ENCODE measurements at places on chromosomes 1 and 21.

GRCh38 chr1:53345996-53346813 lies 18.3 kb upstream of the LRP8 start:
- H3K36me3 ChIP-seq = no peaks in the 10 kb centered on the region
- H3K4me3 ChIP-seq = no peak overlapping the region
- no peaks in the 10 kb centered on the region for H3K27me3 ChIP-seq
- peaks cover 9% of the 10 kb centered on the region for H3K4me1 ChIP-seq
- H3K27ac ChIP-seq = no peak overlapping the region

- H3K27me3 ChIP-seq = no peaks in the 10 kb centered on the region
- H3K4me3 ChIP-seq = no peak overlapping the region
- H3K4me1 ChIP-seq = no peaks in the 10 kb centered on the region
Observed at GRCh38 chr1:80048716-80049115, 1042.2 kb upstream of the ADGRL4 start.

DNA sequence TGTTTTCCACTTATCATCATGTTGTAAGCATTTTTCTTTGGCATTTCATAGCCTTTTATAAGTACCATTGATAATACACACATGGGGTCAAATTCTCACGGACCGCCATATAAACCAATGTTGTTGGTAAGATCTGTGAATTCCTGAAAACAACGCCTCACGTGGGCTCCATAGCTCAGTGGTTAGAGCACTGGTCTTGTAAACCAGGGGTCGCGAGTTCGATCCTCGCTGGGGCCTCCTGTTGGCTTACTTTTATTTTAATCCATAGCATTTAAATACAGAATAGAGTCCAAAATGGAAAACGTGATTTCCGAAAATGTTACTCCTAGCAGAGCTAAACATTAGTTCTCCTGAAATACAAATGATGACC lies 83.1 kb downstream of the HHIPL2 start:
- H3K27ac ChIP-seq = no peak overlapping the region
- peak overlapping the region; percentile 78 for H3K4me3 ChIP-seq

- no peak overlapping the region for H3K27ac ChIP-seq
- peaks cover 26% of the 10 kb centered on the region for H3K4me1 ChIP-seq
- peaks cover 23% of the 10 kb centered on the region for H3K36me3 ChIP-seq
- H3K27me3 ChIP-seq = peaks cover 14% of the 10 kb centered on the region
- no peak for DNase-seq
Observed at GRCh38 chr1:33346927-33347649, 26.2 kb upstream of the A3GALT2 start.

DNA sequence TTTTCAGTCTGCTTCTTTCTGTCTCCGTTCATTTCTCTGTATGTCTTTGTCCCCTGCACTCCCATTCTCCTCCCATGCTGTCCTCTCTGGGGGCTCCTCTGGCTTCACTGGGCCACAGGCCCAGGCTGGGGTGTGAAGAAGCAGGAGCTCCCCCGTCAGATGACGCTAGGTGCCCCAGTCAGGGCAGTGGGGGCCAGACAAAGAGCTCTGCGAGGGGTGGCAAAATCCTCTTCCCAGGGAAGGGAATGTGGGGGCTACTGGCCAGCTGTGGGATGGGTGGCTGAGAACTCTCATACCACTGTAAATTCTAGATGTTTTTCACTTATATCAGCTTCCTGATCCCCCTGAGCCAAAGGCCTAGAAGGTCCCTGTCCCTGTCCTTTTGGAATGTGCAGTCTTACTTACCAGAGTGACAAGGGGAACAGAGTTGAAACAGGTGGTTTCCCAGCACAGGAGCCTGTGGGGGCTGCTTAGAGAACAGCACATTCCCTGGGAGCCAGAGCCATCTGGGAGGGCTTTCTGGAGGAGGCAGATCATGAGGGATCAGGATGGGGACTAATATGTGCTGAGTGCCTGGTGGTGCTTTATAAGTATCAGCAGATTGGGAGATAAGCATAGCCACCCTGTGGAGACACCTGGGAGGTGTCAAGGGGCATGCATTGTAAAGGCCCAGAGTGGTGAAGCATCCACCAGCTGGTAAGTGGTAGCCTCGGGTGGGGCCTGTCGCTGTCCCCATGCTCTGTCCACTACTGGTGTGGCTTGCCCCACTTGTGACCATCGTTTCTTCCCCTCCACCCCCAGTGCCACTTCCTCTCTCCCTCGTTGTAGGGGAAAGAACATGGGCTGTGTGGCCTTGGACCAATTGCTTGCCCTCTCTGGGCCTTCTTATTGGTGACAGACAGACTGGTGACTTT lies 10.1 kb upstream of the PADI1 start:
- H3K4me1 ChIP-seq = peaks cover 5% of the 10 kb centered on the region
- no peak overlapping the region for H3K4me3 ChIP-seq
- no peaks in the 10 kb centered on the region for H3K36me3 ChIP-seq
- H3K27me3 ChIP-seq = no peaks in the 10 kb centered on the region
- DNase-seq = peak; percentile 53
- no peak overlapping the region for H3K27ac ChIP-seq

GRCh38 chr1:17135530-17135929 lies 16.3 kb upstream of the PADI2 start:
- no peaks in the 10 kb centered on the region for H3K27me3 ChIP-seq
- H3K4me1 ChIP-seq = no peaks in the 10 kb centered on the region
- no peaks in the 10 kb centered on the region for H3K36me3 ChIP-seq
- DNase-seq = no peak
- no peak overlapping the region for H3K4me3 ChIP-seq

- H3K27me3 ChIP-seq = no peaks in the 10 kb centered on the region
- no peaks in the 10 kb centered on the region for H3K36me3 ChIP-seq
- no peak overlapping the region for H3K4me3 ChIP-seq
- no peaks in the 10 kb centered on the region for H3K4me1 ChIP-seq
- no peak overlapping the region for H3K27ac ChIP-seq
- DNase-seq = no peak
Observed at GRCh38 chr1:17162941-17163340, 42.0 kb upstream of the PADI1 start.

DNA sequence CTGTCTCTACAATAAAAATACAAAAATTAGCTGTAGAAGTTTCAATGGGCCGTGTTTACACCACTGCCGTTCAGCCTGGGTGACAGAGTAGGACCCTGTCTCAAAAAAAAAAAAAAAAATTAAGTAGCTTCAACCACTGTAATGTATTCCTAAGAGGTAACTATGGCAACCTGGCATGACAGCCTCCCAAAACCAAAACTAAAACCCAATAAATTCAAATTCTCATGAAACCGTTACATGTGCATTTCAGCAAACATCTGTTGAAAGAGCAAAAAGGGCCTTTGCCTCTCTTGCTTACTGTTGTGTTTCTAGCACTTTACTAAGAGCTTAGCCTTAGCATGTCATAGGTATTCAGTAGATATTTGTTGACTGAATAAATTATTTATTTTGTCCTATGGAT lies 33.5 kb downstream of the ODR4 start:
- no peaks in the 10 kb centered on the region for H3K27me3 ChIP-seq
- H3K27ac ChIP-seq = no peak overlapping the region
- H3K36me3 ChIP-seq = peaks cover 74% of the 10 kb centered on the region
- no peaks in the 10 kb centered on the region for H3K4me1 ChIP-seq

DNA sequence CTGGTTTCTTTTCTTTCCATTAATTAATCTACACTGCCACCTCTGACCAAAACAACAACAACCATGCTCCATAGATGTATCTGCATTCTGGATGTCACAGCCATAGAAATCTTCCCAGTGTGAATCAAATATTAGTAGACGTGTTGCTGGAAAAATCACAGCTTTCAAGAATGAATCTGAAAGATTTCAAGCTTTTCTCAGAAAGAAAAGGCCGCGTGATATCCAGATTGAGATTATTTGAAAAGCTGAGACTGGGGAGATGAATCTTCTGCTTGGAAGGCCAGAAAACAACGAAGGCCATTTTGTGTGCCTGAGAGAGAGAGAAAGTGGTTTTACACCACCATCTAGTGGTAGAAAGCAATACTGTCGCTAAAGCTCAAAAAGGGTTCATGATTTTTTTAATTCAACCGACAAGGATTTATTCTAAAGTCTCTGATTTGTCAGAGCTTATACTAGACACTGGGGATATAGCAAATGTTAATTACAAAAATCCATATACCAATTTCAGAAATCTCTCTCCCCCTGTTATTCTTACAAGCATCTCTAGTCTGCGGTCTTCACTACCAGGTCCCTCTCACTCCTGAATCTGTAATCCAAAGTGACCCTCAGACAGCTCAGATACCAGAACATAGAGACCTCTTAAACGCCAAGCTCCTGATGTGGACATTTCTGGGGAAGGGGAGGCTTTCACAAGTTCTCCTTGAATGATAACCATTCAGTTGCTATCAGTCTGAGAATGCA lies 87.5 kb upstream of the SGIP1 start:
- H3K4me3 ChIP-seq = no peak overlapping the region
- H3K27ac ChIP-seq = no peak overlapping the region
- H3K36me3 ChIP-seq = no peaks in the 10 kb centered on the region
- peaks cover 8% of the 10 kb centered on the region for H3K4me1 ChIP-seq
- no peaks in the 10 kb centered on the region for H3K27me3 ChIP-seq

DNA sequence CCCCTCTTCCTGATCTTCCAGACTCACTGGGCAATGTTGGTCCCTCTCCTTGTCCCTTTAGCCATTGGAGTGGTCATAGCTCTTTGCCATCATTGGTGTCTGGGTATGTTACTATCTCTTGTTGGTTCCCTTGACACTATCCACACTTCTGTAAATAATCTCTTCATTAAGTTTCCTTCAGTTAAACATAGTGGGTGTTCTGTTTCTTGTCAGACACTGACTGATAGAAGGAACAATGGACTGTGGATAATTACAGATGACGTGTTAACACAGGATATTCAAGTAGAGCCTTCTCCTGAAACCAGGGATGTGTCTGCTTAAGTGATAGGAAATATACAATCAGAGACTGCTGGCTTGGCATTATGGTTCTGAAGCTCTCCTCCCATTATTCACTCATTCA lies 458.3 kb upstream of the USP24 start:
- DNase-seq = no peak
- no peak overlapping the region for H3K27ac ChIP-seq
- H3K27me3 ChIP-seq = no peaks in the 10 kb centered on the region
- H3K4me1 ChIP-seq = no peaks in the 10 kb centered on the region
- no peak overlapping the region for H3K4me3 ChIP-seq

- H3K4me3 ChIP-seq = no peak overlapping the region
- no peak overlapping the region for H3K27ac ChIP-seq
- no peaks in the 10 kb centered on the region for H3K27me3 ChIP-seq
- H3K4me1 ChIP-seq = no peaks in the 10 kb centered on the region
Observed at GRCh38 chr1:217026531-217026930, 303.3 kb upstream of the ESRRG start.

DNA sequence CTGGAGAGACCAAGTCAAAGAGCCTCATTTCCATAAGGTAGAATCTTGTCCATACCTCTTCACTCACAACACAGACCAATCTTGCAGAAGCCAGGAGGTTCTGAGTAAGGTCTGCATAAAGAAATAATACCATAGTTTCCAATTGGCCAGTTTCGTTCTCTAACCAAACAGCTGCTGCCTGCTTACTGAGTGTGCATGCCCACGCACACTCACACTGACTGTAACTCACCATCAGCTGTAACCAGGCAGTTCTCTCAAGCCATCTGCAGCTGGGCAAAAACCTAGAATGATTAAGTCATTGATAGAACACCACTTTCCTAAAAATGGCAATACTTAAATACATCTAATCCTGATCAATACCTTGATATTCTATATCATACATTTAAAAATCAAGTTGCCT lies 106.6 kb upstream of the VAV3 start:
- no peak overlapping the region for H3K4me3 ChIP-seq
- no peak for DNase-seq
- no peaks in the 10 kb centered on the region for H3K4me1 ChIP-seq
- H3K27me3 ChIP-seq = no peaks in the 10 kb centered on the region

DNA sequence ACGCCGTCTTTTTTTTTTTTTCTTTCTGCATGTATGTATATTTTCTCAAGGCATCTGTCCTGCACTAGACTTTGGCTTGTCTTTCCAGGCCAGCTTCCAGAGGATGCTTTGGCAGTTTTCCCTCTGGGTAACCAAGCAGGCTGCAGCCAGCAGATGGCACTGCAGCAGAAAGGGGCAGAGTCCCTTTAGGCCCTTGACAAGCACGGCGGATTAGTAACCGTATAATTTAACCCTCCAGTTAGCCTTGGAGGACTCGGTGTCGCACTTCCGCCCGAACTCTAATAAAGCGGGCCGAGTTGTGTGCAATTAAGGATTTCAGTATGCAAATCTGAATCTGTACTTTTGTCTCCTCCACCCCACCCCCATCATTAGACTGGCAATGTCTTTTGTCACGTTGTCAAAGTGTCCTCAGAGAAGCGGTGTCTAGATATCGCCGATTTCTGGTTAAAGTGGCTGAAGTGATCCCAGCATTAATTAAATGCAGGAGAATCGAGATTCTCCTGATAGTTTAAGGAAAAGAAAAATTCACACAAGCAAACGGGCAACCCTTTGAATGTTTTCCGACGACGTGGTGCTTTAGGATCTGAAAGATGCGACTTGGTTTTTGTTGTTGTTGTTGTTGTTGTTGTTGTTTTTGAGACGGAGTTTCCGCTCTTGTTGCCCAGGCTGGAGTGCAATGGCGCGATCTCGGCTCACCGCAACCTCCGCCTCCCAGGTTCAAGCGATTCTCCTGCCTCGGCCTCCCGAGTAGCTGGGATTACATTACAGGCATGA lies 1.1 kb upstream of the TMEM167B start:
- no peaks in the 10 kb centered on the region for H3K27me3 ChIP-seq
- peak; percentile 95 for DNase-seq
- peaks cover 4% of the 10 kb centered on the region for H3K36me3 ChIP-seq
- H3K4me1 ChIP-seq = no peaks in the 10 kb centered on the region

DNA sequence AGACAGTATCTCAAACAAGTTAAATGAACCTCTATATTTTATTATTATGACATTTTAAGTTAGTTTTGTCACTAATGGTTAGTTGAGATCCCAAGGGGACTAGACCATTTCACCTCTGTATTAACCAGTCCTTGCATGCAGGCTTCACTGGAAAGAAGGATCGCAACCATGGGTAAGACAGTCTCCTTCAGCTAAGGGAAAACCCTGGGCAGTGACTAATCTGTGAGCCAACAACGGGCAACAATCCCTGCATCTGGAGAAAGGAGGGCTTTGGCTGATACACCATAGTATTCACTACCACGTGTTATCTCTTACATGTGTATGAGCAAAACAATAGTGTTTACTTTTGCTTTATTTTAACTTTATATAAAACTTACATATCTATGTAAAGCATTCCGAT lies 708.8 kb upstream of the CHRM3 start:
- no peak for DNase-seq
- no peak overlapping the region for H3K27ac ChIP-seq
- no peak overlapping the region for H3K4me3 ChIP-seq

- no peaks in the 10 kb centered on the region for H3K27me3 ChIP-seq
- H3K4me1 ChIP-seq = no peaks in the 10 kb centered on the region
- H3K27ac ChIP-seq = no peak overlapping the region
- DNase-seq = no peak
Observed at GRCh38 chr1:39754906-39755504, 16.1 kb downstream of the OXCT2 start.

- no peaks in the 10 kb centered on the region for H3K27me3 ChIP-seq
- H3K4me1 ChIP-seq = no peaks in the 10 kb centered on the region
- peak; percentile 69 for DNase-seq
- H3K36me3 ChIP-seq = no peaks in the 10 kb centered on the region
Observed at GRCh38 chr1:10733474-10734366, 62.7 kb downstream of the CASZ1 start.

- H3K27ac ChIP-seq = no peak overlapping the region
- no peak overlapping the region for H3K4me3 ChIP-seq
- no peaks in the 10 kb centered on the region for H3K36me3 ChIP-seq
- H3K4me1 ChIP-seq = no peaks in the 10 kb centered on the region
- no peak for DNase-seq
Observed at GRCh38 chr1:49331066-49331852, 554.6 kb upstream of the BEND5 start.

GRCh38 chr1:201652181-201652580 lies 113.3 kb downstream of the NAV1 start:
- H3K36me3 ChIP-seq = no peaks in the 10 kb centered on the region
- H3K27me3 ChIP-seq = peaks cover 47% of the 10 kb centered on the region
- no peak overlapping the region for H3K27ac ChIP-seq
- H3K4me1 ChIP-seq = no peaks in the 10 kb centered on the region
- H3K4me3 ChIP-seq = no peak overlapping the region
